ENCODE measurements at places on chromosomes 16 and 17.

DNA sequence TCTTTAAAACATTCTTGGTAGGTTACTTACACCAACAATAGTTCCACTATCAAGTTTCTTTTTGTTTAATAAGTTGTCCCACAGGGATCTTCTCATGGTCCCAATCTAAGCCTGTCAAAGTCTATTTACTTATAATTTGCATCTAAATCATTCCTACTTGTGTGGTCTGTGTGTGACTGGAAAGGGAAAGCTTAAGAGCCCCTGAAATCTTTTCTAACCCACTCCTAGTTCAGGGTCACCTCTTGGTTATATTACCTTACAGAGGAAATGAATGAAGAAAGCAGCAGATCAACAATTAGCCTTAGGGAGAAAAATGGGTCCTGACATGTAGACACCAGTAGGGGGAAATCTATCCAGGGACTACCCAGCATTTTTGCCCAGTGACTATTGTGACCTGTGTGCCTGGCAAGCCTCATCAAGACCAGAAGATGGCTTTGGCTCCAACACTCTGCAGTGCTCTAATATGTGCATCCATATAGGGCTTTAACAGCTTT lies 110.4 kb upstream of the HAS3 start:
- H3K4me1 ChIP-seq = no peaks in the 10 kb centered on the region
- no peak overlapping the region for H3K4me3 ChIP-seq
- no peak for DNase-seq
- H3K27ac ChIP-seq = no peak overlapping the region
- no peaks in the 10 kb centered on the region for H3K36me3 ChIP-seq

- no peak for DNase-seq
- no peak overlapping the region for H3K27ac ChIP-seq
- no peak overlapping the region for H3K4me3 ChIP-seq
- no peaks in the 10 kb centered on the region for H3K36me3 ChIP-seq
- peaks cover 5% of the 10 kb centered on the region for H3K4me1 ChIP-seq
- H3K27me3 ChIP-seq = peaks cover 24% of the 10 kb centered on the region
Measured at GRCh38 chr17:74371653-74372147, 4.4 kb downstream of the GPR142 start.

- H3K4me3 ChIP-seq = no peak overlapping the region
- no peaks in the 10 kb centered on the region for H3K4me1 ChIP-seq
- H3K27me3 ChIP-seq = no peaks in the 10 kb centered on the region
- no peak overlapping the region for H3K27ac ChIP-seq
- no peak for DNase-seq
- H3K36me3 ChIP-seq = no peaks in the 10 kb centered on the region
Measured at GRCh38 chr17:29048440-29049368, 5.8 kb downstream of the PIPOX start.

- no peaks in the 10 kb centered on the region for H3K36me3 ChIP-seq
- H3K27ac ChIP-seq = no peak overlapping the region
- DNase-seq = no peak
- H3K4me1 ChIP-seq = peaks cover 12% of the 10 kb centered on the region
Measured at GRCh38 chr16:81796035-81796434, 16.9 kb downstream of the PLCG2 start.

DNA sequence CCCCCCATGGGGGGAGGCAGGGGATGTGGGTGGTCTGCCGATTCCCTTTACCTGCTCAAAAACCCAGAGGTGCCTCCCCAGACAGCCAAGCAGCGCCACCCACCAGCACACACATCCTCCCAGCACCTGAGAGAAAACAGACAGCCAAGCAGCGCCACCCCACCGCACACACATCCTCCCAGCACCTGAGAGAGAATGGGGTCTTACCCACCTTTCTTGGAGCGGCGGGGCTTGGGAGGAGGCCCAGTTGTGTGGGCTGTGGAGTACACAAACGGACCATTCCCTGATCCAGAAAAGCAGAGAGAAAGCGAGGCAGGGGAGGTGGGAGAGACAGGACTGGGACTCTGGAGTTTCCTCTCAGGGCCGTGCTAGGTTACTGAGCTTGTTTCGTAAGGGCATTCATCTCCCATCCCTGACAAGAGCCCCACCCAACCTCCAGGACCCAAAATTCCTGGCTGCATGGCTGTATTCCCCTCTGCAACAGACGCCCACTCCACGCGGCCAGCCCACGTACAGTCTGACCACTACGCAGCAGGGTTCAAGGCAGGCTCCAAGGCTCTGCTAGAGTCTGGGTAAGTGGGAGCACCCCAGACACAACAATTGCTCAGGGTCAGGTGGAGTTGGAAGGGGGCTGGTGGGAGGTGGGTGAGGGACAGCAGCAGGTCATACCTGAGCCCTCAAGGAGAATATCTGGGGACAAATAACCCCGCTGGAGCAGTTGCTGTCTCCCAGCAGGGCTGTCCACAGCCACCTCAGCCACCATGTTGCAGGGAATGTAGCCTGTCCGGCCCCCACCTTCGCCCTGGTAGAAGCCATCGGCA lies 22.3 kb downstream of the TSPOAP1 start:
- no peak for DNase-seq
- H3K27ac ChIP-seq = no peak overlapping the region
- H3K4me3 ChIP-seq = no peak overlapping the region
- no peaks in the 10 kb centered on the region for H3K36me3 ChIP-seq

- H3K4me1 ChIP-seq = peaks cover 4% of the 10 kb centered on the region
- no peaks in the 10 kb centered on the region for H3K27me3 ChIP-seq
- no peak overlapping the region for H3K27ac ChIP-seq
- no peak overlapping the region for H3K4me3 ChIP-seq
- DNase-seq = no peak
Measured at GRCh38 chr16:82892324-82892723, 265.6 kb downstream of the CDH13 start.

GRCh38 chr16:85460252-85461021 lies 152.7 kb upstream of the GSE1 start:
- H3K27ac ChIP-seq = peak overlapping the region; percentile 43
- H3K4me1 ChIP-seq = peaks cover 55% of the 10 kb centered on the region
- no peak overlapping the region for H3K4me3 ChIP-seq
- no peaks in the 10 kb centered on the region for H3K36me3 ChIP-seq

DNA sequence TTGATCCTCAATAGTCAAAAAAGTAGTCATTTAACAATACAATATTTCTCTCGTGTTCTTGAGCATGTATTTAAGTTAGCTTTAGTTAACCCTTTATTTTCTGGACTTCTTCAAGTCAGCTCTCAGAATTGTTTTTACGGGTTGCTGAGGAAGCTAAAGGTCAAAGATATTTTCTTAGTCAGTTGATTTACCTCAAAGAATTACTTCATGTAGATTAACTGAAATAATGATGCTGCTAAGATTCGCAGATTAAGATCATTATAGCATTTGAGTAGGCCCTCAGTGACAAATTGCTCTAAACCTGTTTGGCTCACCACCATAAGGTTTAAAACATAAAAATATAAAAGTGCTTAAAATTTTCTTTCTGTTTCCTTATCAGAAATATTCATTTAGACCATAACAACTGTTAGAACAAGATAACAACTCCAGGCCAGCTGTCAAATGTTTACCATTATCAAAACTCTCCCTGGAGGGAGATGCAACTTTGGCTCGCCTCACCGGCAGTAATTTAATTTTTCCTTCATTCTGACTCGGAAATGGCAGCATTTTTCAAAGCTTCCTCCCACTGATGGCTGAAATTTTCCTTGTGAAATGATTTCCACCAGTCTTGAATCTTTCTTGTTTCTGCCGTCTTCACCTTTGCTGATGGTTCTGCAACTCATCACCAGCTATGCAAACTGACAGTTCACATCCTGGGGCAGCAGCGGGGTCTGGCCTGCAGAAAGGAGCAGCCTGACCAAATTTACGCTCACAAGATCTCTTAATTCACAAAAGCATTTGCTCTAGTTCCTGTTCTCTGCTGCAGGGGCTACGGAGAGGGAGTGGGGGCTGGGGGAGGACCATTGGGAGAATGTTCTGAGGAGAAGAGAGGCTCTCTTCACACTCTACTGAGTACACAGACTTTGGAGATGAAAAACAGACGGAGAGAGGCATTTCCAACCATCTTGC lies 254.8 kb upstream of the TBX2 start:
- H3K4me3 ChIP-seq = no peak overlapping the region
- H3K27ac ChIP-seq = no peak overlapping the region
- H3K27me3 ChIP-seq = no peaks in the 10 kb centered on the region
- peaks cover 9% of the 10 kb centered on the region for H3K4me1 ChIP-seq

DNA sequence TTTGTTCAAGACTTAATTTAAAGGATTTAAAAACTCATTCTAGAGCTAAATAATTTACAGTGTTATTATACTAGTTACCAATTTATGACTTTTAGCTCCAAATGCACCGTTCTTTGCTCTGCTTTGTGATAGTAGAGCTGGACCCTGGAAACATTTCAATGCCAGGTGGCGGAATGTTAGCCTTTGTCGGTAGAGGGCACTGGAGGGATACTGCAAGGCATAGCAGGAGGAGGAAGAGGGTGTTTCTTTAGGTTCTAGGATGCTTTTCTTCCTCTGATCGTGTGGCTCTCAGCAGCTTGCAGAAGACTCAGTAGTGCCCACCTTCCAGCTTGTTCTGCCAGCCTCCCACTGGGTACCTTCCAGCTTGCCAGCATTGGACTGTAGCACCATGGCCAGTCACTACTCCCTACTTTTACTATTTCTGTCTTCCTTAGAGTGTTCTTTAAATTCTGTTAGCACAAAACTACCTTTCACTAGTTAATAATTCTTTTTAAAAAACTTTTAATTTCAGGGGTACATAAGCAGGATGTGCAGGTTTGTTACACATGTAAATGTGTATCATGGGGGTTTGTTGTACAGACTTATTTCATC lies 325.3 kb downstream of the UTP18 start:
- H3K27ac ChIP-seq = no peak overlapping the region
- no peaks in the 10 kb centered on the region for H3K36me3 ChIP-seq
- H3K4me3 ChIP-seq = no peak overlapping the region
- no peaks in the 10 kb centered on the region for H3K4me1 ChIP-seq

- H3K4me1 ChIP-seq = no peaks in the 10 kb centered on the region
- no peaks in the 10 kb centered on the region for H3K27me3 ChIP-seq
- no peak overlapping the region for H3K27ac ChIP-seq
- H3K4me3 ChIP-seq = no peak overlapping the region
Measured at GRCh38 chr17:46089389-46089965, 90.4 kb downstream of the STH start.

- H3K4me1 ChIP-seq = peaks cover 98% of the 10 kb centered on the region
- H3K36me3 ChIP-seq = peaks cover under 1% of the 10 kb centered on the region
- DNase-seq = peak; percentile 94
Measured at GRCh38 chr17:40068917-40069750, 6.4 kb downstream of the THRA start.

- H3K4me1 ChIP-seq = no peaks in the 10 kb centered on the region
- no peak for DNase-seq
- no peaks in the 10 kb centered on the region for H3K36me3 ChIP-seq
- no peak overlapping the region for H3K4me3 ChIP-seq
Measured at GRCh38 chr16:76278980-76279379, 1.8 kb downstream of the CNTNAP4 start.
